Activated T-cell treated with anti-CD3 and anti-CD28 coated beads, Interleukin-2, amount 50 U/mL, for 4 hours (primary cell): ENCODE measurements at places on chromosomes 11 and 22. TPM values are rescaled to one million over a fixed set of nuclear protein-coding genes. Genes with fewer than 3 reads are reported as not detected.

DNA sequence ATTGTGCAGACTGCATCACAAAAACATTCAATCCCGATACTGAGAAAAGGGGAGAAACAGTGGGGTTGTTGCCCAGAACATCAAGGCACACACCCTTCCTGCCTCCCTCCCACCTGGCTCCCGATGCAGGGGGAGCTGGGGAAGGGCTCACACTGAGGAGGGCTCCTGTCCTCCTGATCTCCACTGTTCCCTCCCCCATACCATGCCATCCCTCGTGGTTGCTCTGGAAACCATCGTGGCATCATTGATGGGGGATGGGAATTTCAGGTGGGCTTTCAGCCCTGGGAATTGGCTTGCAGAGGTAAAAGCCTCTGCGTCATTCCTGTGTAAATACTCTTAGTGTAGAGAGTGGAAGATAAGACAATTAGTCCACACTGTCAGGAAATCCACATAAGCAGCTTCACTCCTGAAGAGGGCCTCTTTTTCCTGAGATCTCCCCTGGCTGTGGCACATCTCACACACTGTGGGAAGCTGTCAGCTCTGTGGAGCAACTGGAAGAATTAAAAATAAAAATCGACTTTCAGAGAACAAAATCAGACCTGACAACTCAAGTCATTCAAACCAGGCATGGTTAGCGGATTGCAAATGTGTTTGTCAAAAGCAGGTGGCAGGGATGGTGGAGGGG is 176.0 kb downstream of the CHST1 start:
- DNase-seq: no peak

HEPHL1 gene
- total RNA-seq: not detected

BEST1 gene
- not detected for total RNA-seq

DNA sequence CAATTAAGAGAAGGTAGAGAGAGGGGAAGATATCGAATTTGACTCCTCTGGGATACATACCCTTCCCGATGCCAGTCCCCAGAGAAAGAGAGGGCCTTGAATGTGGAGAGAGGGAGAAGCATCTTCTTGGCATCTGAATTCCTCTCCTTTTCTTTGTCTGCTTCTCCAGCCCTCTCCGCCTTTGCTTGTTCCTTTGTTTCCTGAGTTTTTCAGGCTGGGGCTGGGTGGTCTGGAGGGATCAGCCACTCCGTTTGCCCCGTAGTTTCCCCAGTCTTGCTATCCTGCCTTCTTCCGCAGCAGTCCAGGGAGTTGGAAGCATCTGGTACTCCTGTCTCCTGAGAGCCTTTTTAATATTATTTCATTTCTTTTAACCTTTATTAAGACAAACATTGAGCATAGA is 107.1 kb upstream of the CADM1 start:
- DNase-seq: no peak

LGALS12 gene
- total RNA-seq: not detected

GAB4 gene
- not detected for total RNA-seq

- DNase-seq: no peak
Measured at GRCh38 chr11:3158131-3158591, 6.9 kb downstream of the OSBPL5 start.

OR8J3 gene
- total RNA-seq: not detected

- peak; percentile 79 for DNase-seq
Measured at GRCh38 chr11:46367244-46367915, 14.1 kb upstream of the MDK start.

DNA sequence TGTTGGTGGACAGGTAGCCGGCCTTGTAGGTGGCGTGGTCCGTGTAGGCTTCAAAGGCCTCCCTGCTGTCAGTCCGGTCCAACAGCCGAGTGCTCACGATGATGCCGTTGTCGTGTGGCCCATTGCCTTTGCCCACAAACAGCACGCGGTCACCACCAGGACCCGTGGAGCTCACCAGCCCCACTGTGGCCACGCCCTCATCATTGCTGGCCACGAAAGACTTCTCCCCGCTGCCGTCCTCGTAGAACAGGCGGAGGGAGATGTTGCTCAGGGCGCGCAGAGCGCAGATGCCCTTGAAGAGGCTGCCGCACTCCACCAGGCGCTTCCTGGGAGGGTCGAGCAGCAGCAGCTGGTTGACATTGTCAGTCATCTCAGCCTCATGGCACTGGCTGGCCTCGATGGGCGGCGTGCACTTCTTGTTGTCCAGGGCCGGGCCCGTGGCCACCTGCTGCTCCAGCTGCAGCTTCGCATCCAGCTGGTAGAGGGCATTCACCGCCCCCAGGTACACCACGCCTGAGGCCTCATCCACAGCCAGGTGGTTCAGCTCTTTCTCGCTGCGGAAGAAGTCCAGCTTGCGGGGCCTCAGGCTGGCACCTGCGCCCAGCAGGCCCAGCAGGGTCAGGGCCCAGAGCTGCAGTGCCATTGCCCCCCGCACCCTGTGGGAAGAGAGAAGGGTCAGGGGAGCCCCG is 17.4 kb downstream of the PLXNB2 start:
- DNase-seq: no peak

GRCh38 chr11:102615077-102615893 is 9.8 kb downstream of the MMP20 start:
- no peak for DNase-seq

KCNK4 gene
- total RNA-seq: not detected

DNA sequence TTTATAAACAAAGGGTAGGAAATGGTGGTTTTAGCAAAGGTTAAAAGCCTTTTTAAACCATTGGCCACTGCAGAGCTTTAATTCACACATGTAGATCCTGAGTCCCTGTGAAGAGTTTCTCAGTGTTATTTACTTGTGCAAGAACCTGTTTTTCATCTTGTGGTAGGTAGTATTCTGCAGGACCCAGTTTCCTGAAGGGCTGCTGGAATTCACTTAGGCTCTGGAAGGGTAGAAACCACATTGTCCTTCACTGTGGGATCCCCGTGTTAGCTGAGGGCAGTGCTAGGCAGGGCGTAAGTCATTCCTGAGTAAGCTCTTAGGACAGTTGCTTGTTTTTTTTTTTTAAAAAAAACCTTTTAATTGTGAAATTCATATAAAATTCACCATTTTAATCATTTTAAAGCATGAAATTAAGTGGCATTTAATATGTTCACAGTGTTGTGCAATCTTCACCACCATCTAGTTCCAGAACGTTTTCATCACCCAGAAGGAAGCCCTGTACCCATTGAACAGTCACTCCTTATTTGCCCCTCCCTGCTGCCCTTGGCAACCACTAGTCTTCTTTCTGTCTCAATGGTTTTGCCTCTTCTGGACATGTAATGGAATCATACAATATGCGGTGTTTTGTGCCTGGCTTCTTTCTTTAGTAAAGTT is 77.7 kb downstream of the C22orf31 start:
- DNase-seq: no peak

DNA sequence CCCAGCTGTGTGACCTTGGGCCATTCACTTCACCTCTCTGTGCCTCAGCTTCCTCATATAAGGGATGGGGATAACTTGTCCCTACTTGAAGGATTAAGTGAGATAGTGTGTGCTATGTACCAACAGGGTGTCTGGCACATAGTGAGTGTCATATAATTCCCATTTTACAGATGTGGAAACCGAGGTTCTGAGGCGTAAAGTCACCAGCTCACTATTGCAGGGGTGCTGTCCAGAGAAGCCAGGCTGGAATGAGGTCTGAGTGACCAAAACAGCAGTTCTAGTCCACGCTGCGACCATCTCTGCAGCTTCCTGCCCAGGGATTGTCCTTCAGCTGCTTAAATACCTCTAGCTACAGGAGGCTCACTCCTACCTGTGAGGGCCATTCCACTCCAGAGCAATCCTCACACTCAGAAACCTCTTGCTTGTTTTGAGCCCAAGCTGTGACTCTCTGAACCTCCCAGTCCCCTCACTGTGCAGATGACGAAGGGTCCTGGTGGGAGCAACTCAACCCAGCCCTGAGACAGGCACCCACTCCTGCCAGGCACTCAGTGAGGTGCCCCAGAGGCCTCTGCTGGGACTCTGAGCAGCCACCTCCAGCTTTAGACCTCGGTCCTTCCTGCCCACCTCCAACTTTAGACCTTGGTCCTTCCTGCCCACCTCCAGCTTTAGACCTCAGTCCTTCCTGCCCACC is 5.8 kb downstream of the MB start:
- DNase-seq: no peak

GRCh38 chr11:130427581-130428315 is 661 bp downstream of the ADAMTS8 start:
- DNase-seq: no peak

CARS1 gene
- 110 TPM for total RNA-seq

CRYBB2 gene
- total RNA-seq: 0.58 TPM

DNA sequence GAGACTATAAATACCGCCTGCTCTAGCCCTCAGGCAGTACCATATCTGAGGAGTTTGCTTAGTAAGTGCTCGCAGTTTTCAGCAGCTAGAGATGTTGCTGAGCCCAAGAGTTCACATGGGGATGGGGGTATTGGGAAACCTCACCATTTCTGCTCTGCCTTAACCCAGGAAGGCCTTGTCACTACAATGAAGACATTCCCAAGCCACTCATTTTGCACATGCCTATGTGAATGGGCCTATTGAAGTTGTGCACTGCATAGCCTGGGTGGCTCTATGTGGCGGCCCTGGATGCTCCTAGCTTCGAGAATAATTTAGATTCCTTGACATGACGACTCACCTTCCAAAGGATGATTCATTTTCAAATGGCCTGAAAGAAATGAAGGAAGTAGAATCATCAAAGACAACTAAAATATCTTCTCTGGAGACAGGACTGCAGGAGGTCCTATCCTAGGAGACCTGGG is 163.4 kb downstream of the ADAMTS15 start:
- DNase-seq: no peak

ZBTB16 gene
- 3.4 TPM for total RNA-seq

GRCh38 chr22:43308836-43309235 is 34.3 kb downstream of the SCUBE1 start:
- DNase-seq: no peak

C11orf97 gene
- not detected for total RNA-seq

CNGA4 gene
- not detected for total RNA-seq

- DNase-seq: no peak
Measured at GRCh38 chr11:41254966-41255365, 204.5 kb downstream of the LRRC4C start.

DNA sequence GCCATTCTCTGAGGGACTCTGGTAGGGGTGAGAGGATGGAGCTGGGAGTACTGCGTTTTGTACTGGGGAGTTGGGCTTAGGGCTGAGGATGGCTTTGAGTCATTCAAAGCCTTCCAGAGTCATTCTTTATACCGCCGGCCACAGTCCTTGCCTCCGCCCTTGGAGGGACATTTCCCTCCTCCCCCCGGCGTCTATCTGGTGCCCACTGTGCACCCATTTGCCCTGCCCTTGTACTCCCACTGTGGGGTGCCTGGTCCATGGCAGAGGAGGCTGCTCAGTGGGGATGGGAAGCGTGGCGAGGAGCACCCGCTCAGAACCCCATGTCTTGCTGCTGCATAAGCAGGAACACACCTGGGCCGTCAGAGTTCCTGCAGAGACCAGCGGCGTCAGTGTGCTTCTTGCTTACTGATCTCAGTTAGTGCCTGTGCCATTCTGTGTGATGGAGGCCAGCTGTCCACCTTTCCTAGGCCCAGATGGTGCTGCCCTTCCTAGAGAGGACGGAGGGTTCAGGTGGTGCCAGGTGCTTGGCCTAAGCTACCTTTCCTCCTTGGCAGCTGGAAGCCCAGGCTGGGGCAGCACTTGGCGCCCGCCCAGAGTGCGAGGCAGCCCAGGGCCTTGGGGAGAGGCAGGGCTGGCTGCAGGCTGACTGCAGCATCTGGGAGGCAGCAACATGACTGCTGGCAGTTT is 23.3 kb upstream of the TMEM191C start:
- DNase-seq: peak; percentile 3

DNA sequence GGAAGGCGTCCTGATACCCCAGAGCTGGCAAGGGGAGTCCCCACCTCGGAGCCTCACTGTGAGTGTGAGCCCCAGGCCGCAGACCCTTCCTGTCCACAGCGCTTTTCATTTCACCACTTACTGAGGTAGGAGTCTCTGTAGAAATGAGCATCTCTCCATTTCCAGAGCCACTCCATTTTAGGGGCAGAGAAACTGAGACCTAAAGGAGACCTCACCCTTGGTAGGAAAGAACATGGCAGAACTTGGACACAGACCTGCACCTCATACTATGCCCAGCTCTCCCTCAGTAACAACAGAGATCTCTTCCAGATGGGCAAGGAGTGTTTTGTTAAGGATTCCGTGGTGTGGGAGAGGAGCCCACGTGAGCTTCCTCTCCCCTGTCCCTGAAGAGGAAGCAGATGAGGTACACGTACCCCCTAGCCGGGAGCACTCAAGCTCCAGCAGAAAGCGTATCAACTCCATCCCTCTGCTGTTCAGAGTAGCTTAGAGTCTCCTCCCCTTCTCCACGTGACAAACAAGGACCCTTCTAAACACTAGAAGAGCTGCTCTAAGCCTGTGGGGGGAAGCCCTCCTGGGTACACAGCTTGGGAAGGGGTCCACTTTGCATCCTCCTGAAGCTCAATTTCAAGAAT is 532 bp upstream of the VSIG2 start:
- DNase-seq: no peak

- DNase-seq: no peak
Measured at GRCh38 chr11:86793307-86793706, 7.0 kb upstream of the PRSS23 start.

- no peak for DNase-seq
Measured at GRCh38 chr11:77259641-77260040, 41.8 kb downstream of the GDPD4 start.

GRCh38 chr11:70383664-70384565 is 14.4 kb upstream of the CTTN start:
- no peak for DNase-seq

- DNase-seq: no peak
Measured at GRCh38 chr11:11747570-11747969, 94.2 kb upstream of the USP47 start.

TREH gene
- total RNA-seq: not detected

ISX gene
- total RNA-seq: not detected

OR4D5 gene
- not detected for total RNA-seq

DEFB131B gene
- not detected for total RNA-seq

TMPRSS13 gene
- 0.26 TPM for total RNA-seq
